ENCODE measurements at places on chromosomes 3 and 15. TPM values are rescaled to one million over a fixed set of nuclear protein-coding genes. Genes with fewer than 3 reads are reported as not detected.

The RAB6B gene
- 0.68 TPM for total RNA-seq

The CEP19 gene
- total RNA-seq: 5.6 TPM

The TMEM207 gene
- total RNA-seq: not detected

The GOLGA8Q gene
- 5.5 TPM for total RNA-seq

The GOLGA8G gene
- not detected for total RNA-seq

The GNAI2 gene
- total RNA-seq: 531 TPM

The GOLGA6A gene
- total RNA-seq: not detected

The CCR8 gene
- 0.55 TPM for total RNA-seq

The IDH2 gene
- 291 TPM for total RNA-seq

The GORASP1 gene
- total RNA-seq: 10.8 TPM

The C2CD4A gene
- not detected for total RNA-seq

The GPR176 gene
- total RNA-seq: not detected

The LSAMP gene
- total RNA-seq: not detected

DNA sequence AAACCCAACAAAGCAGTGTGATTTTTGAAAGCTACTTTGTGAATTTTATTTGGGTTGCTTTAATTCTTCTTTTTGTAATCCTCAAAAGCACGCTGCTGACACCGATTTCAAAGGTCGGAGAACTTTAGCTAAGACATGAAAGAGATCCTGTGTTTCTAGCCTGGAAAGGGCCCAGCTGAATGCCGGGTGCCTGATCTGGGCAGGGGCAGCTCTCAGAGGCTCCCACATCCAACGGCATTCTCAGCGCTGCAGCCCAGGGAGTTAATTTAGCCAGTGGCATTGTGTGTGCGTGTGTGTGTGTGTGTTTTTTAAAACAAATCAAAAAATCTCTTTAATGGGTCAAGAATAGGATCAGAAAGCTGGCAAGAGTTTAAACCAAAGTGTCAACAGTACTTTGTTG, 6.6 kb downstream of the RBP1 start:
- H3K27ac ChIP-seq: no peak overlapping the region
- no peak overlapping the region for H3K4me3 ChIP-seq
- no peak for DNase-seq

DNA sequence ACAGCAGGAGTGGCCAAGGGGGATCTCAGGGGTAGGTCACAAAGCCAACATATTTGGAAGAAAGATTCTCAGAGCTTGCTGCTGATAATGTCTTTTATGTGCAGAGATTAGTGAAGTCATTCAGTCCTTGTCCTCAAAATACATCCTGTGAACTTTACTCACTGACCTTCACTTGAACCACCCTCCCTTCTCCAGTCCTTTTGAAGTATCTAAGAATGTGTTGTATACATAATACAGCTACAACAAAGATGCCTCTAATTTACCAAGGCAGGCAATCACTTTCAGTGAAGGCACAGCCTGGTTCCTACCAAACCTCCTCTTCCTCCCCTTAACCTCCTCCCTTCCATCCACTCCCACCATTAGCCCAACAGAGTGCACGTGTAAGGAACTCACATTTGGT, 38.3 kb downstream of the ETV5 start:
- H3K36me3 ChIP-seq: no peaks in the 10 kb centered on the region
- DNase-seq: no peak
- peaks cover 27% of the 10 kb centered on the region for H3K4me1 ChIP-seq
- H3K27ac ChIP-seq: no peak overlapping the region
- H3K4me3 ChIP-seq: no peak overlapping the region
- peaks cover 16% of the 10 kb centered on the region for H3K27me3 ChIP-seq

DNA sequence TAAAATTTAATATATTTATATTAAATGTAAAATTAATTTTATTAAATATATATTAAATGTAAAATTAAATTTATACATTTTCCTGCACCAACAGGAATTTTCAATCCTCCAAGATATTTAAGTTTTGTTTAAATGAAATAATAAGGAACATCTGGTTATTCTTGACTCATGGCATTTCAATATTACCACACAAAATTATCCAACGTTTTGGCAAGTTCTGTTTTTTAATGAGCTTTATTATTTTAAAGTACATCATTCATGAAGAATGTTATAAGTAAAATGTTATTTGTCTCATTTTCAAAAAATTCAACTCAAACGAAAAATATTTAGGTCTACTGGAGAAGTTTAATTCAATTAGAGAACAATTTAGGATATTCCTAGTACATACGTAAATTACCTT, 811.4 kb downstream of the NAALADL2 start:
- H3K4me3 ChIP-seq: no peak overlapping the region
- no peaks in the 10 kb centered on the region for H3K4me1 ChIP-seq
- DNase-seq: no peak
- no peak overlapping the region for H3K27ac ChIP-seq

GRCh38 chr3:29335438-29335837, 54.6 kb downstream of the RBMS3 start:
- no peaks in the 10 kb centered on the region for H3K4me1 ChIP-seq
- peaks cover 3% of the 10 kb centered on the region for H3K27me3 ChIP-seq
- H3K36me3 ChIP-seq: no peaks in the 10 kb centered on the region
- no peak overlapping the region for H3K27ac ChIP-seq
- H3K4me3 ChIP-seq: no peak overlapping the region
- DNase-seq: no peak

- H3K27ac ChIP-seq: no peak overlapping the region
- no peaks in the 10 kb centered on the region for H3K27me3 ChIP-seq
- no peak for DNase-seq
- H3K4me3 ChIP-seq: no peak overlapping the region
Observed at GRCh38 chr15:97072545-97072944, 742.0 kb downstream of the NR2F2 start.

DNA sequence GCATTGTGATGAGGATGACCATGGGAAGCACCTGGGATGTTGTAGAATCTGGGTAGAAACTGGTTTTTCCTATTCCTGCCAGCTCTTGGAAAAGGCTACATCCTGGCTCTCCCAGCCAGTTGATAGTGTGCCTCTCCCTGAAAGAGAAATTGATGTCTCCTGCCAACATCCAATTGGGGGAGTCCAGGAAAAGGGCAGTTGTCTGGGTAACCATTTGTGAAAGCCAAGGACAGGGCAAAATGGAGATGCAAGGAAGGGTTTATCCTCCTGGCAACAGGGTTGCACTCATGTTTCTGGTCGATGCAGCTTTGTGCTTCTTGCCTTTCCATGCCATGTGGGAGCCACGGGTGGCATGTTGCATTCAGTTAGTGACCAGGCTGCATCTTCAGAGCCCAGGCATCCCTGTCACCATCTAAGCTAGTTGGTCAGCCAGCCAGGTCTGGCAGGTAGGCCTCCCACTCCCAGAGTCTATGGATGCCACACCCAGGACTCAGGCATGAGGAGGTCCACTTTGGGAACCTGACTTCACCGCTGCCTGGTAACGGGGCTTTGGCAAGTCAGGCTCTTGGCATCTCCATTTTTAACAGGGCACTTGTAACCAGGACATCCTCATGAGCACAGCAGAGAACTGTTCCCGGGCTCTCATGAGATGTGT, 153.5 kb downstream of the DNAJB8 start:
- H3K27me3 ChIP-seq: no peaks in the 10 kb centered on the region
- peaks cover 18% of the 10 kb centered on the region for H3K4me1 ChIP-seq
- peak; percentile 12 for DNase-seq

- DNase-seq: no peak
- H3K4me1 ChIP-seq: no peaks in the 10 kb centered on the region
- H3K27ac ChIP-seq: no peak overlapping the region
- H3K27me3 ChIP-seq: no peaks in the 10 kb centered on the region
Observed at GRCh38 chr3:8069471-8069870, 432.2 kb upstream of the LMCD1 start.

DNA sequence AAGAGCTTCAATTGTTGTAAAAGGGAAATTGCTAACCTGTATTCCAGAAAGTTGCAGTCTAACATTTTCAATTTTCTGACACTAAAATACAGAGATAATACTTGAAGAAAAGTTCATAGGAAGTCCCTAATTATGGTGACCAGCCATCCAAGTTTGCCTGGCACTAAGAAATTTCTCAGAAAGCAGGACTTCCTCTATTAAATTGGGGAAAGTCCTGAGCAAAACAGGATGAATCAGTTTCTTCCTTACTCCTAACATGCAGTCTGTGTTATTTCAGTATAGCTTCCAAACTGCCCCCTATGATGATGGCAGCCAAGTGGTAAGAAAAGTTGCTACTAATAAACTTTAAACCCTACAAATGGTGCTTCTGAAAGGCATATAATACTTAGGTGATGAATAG, 133.5 kb upstream of the SGO1 start:
- no peak overlapping the region for H3K4me3 ChIP-seq
- no peaks in the 10 kb centered on the region for H3K27me3 ChIP-seq
- DNase-seq: no peak
- no peak overlapping the region for H3K27ac ChIP-seq

DNA sequence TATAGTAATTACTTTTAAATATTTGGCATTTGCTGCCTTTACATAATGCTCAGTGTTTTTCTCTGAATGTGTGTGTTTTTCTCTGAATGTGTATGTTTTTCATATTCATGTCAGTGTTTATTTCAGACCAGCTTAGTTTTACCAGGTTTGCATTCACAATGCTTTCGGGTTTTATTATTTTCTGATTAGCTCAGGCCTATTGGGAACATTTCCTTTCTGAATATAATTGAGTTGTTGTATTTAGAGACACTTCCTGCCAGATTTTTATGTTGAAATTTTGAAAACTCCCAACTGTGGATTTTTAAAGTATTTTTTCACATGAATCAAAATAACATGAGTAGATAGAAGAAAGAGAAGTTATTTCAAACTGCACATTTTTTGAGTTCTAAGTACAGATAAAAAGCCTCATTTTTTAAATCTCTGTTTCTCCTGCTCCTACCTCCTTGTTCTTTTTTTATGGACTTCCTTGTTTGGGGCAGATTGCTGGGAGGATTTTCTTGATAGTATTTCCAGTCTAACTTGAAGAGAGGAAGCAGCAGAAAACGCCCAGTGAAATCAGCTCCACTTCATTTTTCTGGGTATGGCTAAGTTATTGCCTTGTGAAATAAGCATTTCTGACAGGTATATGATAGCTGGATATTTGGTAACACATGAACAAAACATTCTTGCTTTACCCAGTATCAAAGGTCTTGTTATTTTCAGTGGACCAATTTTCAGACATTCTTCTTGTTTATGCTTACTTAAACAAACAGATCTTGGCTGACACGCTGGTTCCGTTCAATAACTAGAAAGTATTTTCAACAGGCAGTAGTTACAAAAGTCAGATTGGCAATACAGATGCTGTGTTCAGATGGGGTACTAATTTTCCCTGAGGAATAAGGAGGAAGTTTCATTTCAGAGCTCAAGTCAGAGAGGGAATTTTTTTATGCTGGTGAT, 70.7 kb downstream of the RIOX2 start:
- no peaks in the 10 kb centered on the region for H3K27me3 ChIP-seq
- no peak for DNase-seq
- no peak overlapping the region for H3K27ac ChIP-seq

All from activated CD8-positive, alpha-beta T cell treated with anti-CD3 and anti-CD28 coated beads, Interleukin-2, amount 10 ng/mL, durations not matched to agents 7 days and 5 days (primary cell).